ENCODE measurements at places on chromosomes 1 and 21.
A peak's percentile ranks its signal among the peaks of the same experiment; 100 is the strongest.

DNA sequence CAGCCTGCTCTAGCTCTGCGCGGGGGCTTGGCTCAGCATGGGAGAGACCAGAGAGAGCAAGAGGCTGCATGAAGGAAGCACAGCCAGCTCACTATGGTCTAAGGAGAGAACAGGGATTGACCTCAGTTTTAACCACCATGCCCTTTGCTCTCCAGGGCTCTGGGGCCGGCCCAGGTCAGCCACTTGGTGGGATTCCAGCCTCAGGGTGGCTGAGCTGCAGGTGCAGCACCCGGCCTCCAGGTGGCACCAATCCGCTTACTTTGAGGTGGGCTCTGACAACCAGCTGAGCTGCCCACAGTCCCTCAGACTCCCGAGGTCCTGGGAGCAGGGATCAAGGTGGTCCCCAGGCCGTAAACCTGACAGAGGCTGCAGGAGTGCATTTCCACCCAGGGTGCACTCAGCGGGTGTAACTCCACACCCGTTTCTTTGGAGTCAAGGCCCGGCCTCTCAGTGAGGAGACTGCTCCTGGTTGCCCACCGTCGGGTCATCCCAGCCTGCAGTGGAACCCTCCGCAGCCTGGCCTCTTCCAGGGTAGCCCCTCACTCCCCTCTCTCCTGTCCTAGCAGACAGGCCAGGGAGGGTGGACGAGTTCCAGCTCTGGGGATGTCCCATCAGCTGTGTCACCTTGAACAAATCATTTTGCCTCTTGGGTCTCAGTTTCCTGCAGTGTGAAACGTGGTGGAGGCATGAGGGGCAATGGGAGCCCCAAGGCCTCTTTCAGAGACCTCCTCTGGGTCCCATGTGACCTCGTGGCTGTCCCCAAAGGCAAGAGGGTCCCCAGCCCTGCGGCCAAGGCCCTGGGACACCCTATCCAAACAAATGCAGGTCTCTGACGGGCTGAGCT is 607 bp upstream of the LGR6 start:
- peak; percentile 67 for DNase-seq

DNA sequence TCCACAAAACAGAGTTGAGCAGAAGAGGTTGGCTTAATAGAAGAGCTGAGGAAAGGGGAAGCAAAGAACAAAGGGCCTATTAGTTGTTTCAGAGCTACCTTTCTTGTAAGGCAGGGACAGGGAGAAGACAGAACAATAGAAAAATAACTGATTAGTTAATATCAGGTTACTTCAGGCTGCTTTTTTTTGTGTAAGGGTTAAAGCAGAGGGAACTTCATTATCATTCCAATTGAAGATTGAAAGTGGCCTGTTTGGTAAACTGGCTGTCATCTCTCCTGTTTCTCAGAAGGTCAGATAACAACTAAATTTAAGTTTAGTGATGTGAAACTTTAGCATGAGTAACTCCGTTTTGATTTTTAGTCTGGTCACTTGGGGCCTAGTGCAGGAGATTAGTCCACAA is 22.3 kb downstream of the CDC42 start:
- DNase-seq = no peak

DNA sequence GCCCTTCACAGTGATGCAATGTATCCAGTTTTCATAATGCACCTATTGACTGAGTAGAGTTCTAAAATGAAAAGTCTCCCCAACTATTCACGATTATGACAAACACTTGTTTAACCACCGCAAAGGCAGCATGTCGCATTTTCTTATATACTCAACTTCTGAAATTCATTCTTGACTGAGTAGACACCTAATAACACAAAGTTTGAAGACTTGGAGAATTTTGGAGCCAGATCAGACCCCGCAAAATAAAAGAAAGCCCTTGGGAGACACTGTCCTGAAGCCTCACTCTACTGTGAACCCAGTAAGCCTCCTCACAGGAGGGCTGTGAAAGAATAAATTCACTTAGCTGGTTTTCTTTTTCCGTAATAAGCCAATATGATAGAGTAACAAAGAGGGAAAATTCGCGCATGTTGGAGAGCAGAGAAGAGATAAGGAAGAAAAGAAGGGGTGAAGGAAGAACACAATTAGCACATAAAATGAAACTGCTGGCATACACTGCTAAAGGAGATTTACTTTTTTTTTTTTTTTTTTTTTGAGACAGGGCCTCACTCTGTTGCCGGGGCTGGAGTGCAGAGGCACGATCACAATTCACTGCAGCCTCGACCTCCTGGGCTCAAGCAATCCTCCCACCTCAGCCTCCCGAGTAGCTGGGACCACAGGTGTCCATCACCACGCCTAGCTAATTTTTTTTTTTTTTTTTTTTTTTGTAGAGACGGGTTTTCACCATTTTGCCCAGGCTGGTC is 492 bp upstream of the COLGALT2 start:
- DNase-seq = no peak

DNA sequence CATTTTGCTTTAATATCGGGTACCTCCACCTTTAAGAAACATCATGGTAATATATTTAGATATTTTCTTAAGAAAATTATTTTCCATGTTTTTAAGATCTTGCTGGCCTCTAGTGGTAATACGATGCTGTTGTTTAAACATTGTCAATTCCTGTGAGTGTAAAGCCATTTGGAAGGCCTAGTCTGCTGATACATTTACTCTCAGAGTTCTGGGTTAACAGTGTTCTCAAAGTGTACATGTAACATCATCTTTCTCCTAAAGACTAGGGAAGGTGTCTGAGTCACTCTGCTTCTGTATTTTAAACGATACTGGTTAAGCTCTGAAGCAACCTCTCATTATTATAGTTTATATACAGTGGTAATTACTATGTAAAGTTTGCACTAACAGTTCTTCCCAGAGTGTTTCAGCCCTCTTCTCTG is 189.1 kb downstream of the RASAL2 start:
- no peak for DNase-seq

DNA sequence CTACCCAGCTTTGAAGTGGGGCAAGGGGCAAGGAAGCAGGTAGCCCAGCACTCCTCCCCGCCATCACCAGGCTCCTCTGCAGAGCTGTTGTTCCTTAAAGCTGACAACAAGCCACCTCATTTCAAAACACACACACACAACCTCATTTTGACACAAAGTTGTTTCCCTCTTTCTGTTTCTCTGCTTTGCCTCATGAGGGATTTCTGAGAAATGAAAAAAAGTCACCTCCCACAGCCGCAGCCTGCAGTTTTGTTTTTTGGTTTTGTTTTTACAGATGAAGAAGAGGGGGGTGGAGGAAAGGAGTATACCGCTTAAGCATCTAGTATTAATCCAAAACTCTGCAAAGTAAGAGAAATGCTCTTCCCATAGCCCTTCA is 12.1 kb downstream of the MCL1 start:
- DNase-seq = no peak

DNA sequence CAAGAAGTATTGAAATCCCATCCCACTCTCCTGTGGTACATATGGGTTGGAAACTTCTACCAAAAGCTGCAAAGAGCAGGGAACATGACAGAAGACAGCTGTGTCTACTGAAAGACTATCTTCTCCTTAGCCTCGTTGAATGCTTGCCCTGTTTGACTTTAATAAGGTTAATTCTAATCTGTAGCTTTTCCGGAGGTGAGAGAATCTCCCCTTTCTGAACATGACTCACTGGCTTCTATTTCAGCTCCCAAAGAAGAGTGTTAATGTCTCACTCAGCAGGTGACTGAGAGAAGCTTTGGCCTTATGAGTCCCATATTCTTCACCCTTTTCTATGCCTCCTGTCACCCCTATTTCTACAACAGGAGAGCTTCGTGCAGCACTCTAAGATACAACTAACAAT is 88.3 kb downstream of the HHIPL2 start:
- DNase-seq = no peak

GRCh38 chr1:30753118-30753517 is 4.5 kb downstream of the LAPTM5 start:
- DNase-seq = no peak

DNA sequence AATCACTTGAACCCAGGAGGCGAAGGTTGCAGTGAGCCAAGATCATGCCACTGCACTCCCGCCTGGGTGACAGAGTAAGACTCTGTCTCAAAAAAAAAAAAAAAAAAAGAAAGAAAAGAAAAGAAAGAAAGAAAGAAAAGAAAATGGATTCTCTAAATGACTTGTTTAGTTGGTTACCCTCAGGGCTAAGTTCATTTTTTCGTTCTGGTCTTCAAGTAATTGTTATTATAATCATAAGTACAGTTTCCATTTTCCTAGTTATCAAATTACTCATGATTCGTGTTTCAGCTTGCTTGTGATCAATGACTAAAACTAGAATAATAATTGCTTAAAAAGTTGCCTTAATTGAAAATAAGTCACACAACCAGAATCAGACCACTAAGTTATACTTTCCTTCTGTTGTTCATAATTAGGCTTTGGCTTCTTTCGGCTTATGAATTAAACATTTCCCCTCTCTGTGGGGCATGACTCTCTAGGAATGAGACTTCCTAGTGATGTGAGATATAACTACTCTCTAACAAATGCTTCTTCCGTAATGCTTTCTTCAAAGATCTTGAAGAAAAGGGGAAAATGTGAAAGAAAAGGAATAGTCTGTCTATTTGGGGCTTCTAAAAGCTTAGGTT is 9.6 kb upstream of the RLF start:
- DNase-seq = no peak

- no peak for DNase-seq
Measured at GRCh38 chr1:156511644-156512043, 11.1 kb upstream of the MEF2D start.

DNA sequence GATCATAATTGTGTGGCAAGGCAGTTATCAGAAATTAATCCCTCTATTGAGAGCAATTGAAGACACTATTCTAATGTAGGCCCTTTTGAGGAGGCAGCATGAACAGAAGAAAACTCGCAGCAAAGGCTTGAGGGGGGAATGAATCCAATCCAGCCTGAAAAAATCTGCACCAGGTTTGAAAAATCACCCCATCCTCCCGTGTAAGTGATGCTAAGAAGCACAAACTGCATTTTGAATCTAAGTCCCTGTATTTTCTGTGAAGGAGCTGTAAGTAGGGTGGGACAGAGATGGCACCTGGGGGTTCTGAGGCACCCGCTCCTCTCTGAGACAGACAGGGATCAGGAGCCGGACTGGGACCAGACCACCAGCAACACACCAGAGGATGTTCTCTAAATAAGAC is at the start of gene CRB1:
CRB1 (plus strand) TSS at position 241 of the 400 bp plus-strand sequence. CDS start 161 bp downstream, outside the sequence.
- no peak for DNase-seq

- no peak for DNase-seq
Measured at GRCh38 chr1:229248821-229249817, 21.8 kb upstream of the RAB4A start.

DNA sequence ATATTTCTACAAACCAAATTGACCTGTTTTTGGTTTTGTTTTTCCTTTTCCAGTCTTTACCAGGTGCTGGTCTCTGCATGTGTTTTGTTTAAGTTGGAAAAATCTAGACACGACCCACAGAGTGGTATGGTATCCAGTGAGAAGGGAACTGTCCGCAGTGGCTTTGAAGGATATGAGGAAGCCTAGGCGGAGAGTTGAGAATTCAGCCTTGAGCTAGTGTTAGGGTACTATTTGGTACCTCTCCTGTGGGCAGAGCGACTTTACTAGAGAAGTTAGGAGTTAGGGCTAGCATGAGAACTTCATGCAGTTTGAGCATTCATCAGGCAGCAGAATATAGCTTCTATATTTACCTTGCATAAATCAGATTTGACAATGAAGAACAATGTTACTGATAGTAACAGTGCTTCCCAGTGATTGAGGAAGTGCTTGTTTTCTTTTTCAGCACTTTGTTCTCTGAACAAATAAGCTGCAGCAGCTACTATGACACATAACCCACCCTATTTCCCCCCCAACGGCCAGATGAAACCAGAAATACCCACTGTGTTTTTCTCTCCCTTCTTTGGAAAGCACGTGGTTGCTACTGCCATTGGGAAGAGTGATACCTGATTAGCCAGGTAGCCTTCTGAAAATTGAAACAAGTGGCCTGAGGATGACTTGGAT is 19.0 kb downstream of the MRPS6 start:
- DNase-seq = no peak

GRCh38 chr1:245791410-245792312 is 636.9 kb downstream of the KIF26B start:
- no peak for DNase-seq

- DNase-seq = no peak
Measured at GRCh38 chr1:240149484-240150094, 57.9 kb downstream of the FMN2 start.

DNA sequence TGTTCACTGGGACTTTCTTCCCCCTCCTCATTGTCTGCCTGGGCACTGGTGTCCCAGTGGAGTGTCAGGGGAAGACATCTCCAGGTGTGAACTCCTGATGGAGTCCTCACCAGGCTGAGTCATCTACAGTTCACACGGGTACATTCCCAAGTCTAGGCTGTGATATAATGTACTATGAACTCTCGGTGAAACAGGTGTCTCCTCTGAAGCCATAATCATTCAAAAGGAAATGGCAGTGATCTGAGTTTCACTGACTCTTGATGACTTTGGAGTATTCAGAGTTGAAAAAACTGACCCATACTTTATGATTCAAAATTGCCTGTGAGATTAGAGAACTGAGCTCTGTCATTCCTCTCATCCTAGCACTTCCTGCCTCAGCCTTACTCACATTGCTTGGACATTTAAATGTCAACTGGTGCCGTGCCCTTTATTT is 9.1 kb downstream of the LAMC2 start:
- DNase-seq = no peak

DNA sequence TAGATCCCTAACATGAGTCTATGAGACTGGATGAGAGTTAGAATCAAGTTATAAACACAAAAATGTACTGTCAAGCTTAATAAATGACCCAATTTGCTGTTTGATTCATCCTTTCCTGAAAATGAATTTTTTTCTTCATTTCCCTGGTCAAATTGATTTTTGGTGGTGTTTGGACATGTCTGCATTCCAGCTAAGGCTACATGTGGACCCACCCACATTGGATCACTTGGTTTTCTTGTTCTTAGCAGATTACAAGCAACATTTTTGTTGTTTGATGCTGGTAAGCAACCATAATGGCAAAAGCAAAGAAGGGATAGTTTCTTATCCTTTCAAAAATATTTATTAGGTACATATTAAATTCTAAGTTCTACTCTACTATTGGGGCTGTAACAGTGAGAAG is 181.1 kb downstream of the NEK7 start:
- no peak for DNase-seq

DNA sequence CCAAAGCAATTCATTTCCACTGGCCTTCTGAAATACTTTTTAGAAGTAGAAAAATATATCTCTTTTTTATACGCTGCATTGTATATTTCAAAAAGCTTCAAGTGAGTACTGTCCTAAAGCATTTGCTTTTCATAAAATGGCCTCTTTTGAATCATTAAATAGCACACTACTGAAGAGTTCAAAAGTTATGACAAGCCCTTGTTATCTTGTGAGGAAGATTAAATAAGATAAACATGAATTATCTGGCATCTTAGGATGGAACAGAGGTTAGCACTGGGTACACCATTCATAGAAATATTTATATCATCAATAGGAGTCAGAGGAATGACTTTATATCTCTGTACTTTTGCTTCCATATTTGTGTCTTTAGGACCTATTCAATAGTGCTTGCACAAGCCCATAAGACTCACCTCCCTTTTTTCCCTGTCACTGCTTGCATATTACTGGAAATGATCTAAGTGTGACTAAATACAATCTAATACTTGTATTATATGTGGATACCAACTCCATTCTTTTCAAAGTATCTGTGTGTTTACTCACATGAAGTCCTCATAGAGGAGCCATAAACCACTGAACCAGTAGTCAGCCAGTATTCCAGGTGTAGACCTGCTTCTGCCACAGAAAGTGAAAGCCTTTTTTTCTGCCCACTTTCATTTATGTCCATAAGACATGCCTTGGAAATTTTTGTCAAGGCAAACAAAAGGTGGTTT is 274.2 kb upstream of the C1orf105 start:
- no peak for DNase-seq

- DNase-seq = no peak
Measured at GRCh38 chr1:205804605-205805004, 8.4 kb downstream of the SLC41A1 start.

- no peak for DNase-seq
Measured at GRCh38 chr1:44151808-44152207, 10.4 kb upstream of the KLF18 start.

All from aorta (tissue), 5 donors.